HuH-7.5 (cell line): ENCODE measurements at places on chromosomes 5 and 9.

DNA sequence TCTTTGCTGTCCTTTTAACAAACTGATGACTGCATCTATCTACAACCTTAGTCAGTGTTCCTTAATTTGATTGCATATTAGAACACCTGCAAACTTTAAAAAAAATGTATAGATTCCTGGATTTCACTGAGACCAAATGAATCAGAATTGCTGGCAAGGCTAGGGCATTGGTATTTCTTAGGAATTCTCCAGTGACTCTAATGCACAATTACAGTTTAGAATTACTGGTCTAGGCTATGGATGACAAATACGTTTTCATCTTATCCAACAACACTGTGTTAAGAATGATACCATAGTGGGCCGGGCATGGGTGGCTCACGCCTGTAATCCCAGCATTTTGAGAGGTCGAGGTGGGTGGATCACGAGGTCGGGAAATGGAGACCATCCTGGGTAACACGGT is 545.9 kb upstream of the RIOK2 start:
- no peak for DNase-seq

DNA sequence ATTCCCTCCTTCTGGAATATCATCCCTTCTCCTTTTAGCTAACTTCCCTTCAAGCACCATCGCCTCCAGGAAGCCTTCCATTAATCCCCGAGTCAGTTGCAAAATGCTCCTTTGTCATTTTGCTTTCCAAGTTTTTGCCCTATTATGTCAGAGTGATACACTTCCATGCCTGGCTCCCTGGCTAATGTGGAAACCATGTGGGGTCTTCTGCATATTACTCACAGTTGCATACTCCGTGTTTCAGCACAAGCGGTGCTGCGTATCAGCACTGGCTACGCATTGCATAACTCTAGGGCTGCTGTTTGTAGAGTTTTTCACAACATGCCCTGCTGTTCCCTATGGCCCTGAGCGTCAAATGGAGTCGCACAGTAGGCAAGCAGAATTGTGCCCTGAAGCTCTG is 1.9 kb downstream of the TEX53 start:
- no peak for DNase-seq

DNA sequence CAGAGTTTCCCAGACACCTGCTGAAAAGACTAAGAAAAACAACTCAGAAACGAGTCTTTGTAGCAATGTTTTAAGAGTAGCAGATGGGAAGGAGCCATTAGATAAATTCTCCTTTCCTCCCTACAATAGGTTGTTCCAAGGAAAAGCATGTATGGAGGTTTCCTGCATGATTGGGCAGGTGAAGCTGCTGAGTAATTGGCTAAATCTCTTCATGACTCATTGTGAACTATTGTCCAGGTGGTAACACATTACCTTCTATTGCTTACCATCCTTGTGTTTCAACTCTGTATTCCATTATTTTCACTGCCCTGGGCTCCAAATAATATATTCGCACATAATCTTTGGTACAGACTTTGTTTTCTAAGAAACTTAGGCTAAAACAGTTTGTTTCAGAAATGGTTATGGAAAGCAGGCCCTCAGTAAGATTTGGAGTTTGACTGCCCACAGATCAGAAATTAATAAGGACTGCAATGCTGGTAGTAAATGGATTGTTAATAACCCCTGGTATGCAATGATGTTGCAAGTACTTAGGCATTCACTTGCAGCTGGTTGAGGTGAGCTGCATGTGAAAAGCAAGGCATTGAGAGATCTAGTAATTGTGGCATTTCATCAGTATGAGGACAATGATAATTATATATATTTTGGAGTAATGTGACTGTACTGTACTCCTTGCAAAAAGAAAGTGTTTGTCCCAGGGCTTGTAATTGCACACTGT is 281.4 kb upstream of the VLDLR start:
- DNase-seq: no peak

- no peak for DNase-seq
Measured at GRCh38 chr5:31122998-31123951, 70.2 kb upstream of the CDH6 start.

GRCh38 chr9:97366889-97367288 is 45.0 kb upstream of the TDRD7 start:
- no peak for DNase-seq

GRCh38 chr9:27447031-27447683 is 76.9 kb upstream of the IFNK start:
- DNase-seq: no peak

DNA sequence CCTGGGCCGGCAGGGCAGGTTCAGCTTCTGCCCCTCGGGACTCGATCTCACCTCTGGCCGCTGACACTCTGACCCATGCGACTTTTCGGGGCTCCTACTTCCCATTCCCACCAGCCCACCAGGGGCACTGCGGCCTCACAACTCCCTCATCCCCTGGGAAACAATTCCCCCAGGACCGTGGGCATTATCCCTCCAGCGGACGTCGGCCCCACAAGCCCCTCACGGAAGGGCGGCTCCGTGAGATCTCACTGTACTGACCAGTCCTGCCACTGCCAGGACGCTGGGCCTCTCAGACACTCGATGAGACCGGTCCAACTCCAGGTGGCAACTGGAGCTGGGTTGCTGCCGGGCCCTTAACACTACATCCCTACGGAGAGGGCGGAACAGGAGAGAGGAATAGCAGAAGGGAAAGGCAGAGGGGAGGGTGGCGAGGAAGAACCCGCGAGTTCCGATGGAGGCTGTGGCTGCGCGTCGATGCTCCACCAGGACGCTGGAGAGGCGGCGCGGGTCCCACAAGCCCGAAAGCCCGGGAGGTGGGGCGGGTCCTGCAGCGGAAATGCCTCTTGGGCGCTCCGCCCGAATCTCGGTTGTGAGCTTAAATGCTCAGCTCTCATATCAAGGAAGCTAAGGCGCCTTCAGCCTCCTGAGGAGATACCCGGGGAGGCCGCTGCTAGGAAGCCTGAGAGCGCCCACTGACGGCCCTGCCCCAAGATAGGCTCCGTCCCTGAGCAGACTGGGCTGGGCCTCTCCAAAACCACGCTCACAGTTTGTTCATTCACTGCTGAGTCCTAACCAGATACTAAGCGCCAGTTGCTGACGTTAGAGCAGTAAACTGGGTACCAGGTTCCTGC is 36.3 kb downstream of the VCP start:
- no peak for DNase-seq

DNA sequence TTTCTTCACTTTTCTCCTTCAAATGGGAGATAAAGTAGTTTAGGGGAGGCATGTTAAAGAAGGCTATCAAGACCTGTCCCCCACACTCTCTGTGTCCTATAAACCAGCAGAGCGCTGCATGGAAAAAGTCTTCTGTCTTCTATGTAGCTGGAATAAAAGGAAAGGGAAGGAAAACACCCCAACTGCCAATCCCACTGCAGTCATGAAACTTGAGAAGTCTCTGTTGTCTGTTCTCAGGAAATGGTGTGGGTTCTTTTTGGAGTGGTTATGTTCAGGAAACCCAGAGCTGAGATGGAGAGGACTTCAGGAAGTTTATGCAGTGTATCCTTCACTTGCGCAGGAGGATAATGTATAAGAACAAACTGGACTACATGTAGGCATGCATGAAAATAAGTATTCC is 274.3 kb downstream of the GAS1 start:
- DNase-seq: no peak

DNA sequence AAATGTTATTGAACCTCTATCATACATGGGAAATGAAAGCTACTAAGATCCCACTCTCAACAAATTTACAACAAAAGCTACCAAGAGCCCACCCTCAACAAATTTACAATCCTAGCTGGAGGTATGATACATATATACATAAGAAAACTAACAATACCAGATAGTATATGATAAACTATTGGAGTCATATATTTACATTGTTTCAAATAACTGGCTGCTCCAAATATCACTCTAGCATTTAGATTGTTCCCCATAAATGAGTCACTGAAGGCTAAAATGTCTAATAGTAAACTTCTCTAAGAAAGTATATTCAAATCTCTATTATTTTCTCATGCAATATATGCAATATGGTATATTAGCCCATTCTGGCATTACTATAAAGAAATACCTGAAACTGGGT is 151.1 kb downstream of the TMEM161B start:
- DNase-seq: no peak

DNA sequence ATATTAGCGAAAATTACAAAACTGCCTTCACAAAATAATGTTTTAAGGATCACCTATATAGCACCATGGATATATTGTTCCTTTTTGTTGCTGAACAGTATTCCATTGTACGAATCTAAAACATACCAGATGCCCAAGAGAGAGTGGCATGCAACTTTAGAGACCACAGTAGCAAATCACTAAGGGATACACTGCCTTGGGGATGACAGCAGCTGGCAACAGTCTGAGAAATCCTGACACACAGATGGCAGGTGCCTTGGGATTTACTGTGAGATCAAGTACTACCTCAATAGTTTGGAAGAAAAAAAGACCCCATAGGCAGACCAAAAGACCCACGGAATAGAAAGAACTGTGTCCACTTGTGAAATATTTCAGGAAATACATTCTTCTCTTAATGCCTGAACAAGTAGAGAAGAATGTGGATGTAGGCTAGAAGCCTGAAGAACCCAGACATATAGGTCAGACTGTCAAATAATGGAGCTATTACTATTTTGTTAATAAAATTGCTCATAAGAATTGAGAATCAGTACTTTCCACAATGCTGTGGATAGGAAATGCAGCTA is 53.4 kb downstream of the PLPP1 start:
- DNase-seq: no peak

DNA sequence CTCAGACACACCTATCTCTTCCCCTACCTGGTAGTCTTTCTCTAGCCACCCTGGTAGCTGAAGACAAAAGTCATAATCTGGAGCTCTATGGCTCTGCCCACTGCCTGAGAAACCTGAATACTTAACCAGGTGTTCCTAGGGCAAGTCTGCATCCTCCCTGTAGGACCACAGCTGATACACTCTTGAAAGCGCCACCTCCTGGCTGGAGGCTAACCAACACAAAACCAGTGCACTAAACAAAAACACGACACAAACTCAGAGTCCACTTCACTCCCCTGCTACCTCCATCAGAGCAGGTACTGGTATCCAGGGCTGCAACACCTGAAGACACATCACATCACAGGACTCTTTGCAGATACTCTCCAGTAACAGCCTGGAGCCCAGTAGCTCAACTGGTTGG is 84.6 kb upstream of the ANXA1 start:
- no peak for DNase-seq

DNA sequence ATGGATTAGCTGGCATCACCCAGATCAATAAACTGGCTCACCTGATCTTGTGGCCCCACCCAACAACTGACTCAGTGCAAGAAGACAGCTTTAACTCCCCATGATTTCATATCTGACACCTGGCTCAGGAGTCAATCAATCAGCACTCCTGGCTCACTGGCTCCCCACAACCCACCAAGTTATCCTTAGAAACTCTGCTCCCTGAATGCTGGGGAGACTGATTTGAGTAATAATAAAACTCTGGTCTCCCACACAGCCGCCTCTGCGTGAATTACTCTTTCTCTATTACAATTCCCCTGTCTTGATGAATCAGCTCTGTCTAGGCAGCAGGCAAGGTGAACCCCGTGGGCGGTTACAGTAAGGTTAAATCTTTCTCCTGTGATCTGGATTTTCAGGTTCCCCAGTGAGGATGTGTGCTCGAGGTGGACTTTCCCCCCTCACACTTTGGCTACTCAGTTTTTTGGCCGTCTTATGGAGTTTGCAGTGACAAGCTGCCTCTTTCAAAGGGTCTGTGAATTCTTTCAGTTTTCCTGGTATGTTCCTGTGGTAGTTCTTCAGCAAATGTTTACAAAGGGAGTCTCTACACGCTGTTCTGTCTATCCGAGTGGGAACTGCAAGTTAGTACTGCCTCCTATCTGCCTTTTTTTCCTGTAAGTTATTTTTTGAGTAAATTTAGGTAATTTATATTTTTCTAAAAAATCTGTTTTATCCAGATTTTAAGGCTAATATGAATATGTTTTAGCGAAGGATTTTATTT is 500.2 kb upstream of the NUDT12 start:
- DNase-seq: no peak

DNA sequence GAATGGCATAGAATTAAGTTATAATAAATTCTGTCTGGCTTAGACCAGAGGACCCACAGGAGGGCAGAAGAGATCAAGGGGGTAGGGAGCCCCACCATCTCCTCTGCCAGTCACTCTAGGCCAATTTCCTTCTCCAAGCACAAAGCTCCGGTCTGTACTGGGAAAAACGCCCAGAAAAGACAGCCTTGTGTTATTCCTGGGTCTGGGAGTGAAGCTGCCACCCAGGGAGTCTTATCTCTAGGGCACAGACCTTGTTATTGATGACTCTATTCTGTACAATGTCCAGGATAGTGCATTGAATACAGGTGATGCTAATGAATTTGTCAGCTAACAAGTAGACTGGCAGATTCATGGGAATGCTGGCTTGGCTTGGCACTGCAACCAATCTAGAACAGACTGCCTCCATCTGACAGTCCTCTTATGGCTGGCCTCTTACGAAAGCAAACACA is 60.7 kb downstream of the MED27 start:
- no peak for DNase-seq

DNA sequence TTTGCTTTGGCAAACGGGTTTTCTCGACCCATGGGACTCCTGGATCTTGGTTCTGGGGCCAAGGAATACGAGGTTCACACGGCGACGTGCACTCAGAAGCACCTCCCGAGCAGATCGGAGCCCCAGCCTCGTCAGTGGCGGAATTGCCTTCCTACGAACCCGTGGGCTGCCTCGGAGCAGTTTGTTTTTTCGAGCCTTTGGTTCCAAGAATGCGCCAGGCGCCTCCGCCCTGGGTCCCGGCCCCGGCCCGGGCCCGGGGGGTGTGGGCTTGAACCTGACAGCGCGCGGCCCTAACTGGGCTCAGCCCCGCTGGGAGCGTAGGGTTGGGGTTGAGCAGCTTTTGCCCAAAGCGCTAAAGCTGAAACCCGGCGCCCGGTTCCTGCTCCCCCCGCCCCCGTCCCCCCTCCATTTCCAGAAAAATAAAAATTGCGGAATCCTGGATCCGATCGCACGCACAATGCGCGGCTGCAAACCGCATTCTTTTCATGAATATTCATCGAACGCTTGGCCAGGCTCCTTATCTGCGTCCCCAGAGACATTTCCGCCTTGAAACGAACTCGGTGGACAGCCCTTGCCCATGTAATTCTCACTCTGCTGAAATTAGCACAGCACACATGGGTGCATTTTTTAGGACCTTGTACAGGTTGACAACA is 1.0 kb downstream of the BASP1 start:
- no peak for DNase-seq
